ENCODE measurements at places on chromosomes 12 and 14.

GRCh38 chr14:46490238-46490685, 161.3 kb downstream of the RPL10L start:
- no peak for DNase-seq

GRCh38 chr12:16198884-16199283, 78.6 kb downstream of the SLC15A5 start:
- no peak for DNase-seq

GRCh38 chr12:73863546-73863945, 674.1 kb upstream of the ATXN7L3B start:
- DNase-seq = no peak

- DNase-seq = no peak
These were observed 228.5 kb upstream of the KRR1 start for GRCh38 chr12:75739912-75740311.

DNA sequence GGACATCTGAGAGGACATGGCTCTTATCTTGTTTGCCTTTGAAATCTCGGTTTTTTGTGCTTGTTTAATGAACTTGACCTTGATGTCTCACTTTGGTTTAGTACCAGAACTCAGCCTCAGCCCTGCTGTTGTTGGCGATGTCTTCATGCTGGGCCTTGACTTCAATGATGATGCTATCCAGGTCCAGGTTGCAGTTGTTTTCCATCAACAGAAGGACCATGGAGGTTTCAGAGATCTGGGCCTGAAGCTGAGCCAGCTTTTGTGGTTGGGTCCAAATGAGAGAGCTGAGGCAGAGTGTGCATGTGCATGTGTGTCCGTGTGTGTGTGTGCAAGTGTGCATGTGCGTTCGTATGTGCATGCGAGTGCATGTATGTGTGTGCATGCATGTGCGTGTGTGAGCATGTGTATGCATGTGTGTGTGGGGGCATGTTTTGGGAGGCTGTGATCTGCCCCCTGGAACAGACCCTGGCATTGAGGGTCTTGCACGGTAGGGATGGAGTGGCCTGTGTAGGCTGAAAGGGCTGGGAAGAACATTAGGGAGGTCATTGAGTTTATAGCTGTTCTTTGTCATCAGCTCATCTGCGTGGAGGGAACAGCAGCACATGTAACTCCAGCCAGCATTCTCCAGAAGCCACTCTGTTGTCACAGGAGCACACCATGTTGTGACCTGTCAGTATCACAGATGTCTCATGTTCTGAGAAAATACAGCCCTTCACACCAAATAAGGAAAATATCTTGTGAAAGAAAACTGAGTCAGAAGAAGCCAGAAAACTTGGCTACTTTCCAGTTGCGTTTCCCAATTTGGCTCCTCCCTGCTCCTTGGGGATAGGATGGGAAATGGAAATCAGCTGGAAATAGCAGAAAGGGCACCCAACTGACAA, 10.0 kb upstream of the KRT82 start:
- no peak for DNase-seq

DNA sequence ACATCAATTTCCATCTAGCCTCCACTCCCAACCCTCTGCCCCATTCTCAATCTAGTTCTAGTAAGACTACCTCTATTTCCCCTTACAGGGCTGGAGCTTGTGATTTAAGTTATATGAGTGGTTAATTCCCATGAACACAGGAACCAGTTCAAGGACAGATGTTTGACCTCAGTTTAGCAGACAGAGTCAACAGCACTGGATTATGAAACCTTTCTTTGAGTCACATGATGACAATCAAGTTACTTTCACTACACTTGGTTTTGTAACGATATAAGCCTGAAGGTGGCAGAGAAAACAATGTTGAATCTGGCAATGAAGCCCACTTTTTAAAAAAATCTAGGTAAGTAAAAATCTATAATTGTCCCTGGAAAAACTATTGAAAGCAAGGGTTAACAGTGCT, 1646.2 kb upstream of the FLRT2 start:
- no peak for DNase-seq

GRCh38 chr12:9327320-9327719, 119.1 kb upstream of the PZP start:
- DNase-seq = no peak

DNA sequence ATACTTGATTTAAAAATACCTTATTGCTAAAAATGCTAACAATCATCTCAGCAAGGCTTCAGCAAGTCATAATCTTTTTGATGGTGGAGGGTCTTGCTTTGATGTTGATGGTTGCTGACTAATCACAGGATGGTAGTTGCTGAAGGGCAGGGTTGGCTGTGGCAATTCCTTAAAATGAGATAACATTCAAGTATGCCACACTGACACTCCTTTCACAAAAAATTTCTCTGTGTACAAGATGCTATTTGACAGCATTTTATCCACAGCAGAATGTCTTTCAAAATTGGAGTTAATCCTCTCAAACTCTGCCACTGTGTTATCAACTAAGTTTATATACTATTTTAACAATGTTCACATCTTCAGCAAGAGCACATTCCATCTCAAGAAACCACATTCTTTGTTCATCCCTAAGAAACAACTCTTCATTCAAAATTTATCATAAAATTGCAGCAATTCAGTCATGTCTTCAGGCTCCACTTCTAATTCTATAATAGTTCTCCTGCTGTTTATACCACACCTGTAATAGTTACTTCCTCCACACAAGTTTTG, 16.1 kb downstream of the SCAF11 start:
- DNase-seq = no peak

- DNase-seq = no peak
These were observed 28.2 kb downstream of the GTF2A1 start for GRCh38 chr14:81192594-81192993.

DNA sequence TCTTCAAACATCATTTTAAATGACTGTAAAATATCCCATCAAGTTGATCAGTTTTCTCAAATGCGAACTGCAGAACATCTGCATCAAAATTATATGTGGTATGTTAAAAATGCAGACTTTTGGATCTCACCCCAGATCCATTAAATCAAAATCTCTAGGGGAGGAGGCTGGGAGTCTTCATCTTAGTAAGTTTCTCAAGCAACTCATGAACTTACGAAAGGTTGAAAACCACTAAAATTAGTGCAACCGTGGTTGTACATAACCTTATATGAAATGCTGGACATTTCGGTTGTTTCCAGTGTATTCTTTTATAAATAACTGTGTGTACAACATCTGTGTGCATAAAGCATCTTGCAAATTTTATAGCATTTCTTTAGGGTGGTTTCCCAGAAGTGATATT, 39.2 kb downstream of the ZFP36L1 start:
- no peak for DNase-seq

- DNase-seq = no peak
These were observed 121.6 kb upstream of the MED13L start for GRCh38 chr12:116399055-116399454.

DNA sequence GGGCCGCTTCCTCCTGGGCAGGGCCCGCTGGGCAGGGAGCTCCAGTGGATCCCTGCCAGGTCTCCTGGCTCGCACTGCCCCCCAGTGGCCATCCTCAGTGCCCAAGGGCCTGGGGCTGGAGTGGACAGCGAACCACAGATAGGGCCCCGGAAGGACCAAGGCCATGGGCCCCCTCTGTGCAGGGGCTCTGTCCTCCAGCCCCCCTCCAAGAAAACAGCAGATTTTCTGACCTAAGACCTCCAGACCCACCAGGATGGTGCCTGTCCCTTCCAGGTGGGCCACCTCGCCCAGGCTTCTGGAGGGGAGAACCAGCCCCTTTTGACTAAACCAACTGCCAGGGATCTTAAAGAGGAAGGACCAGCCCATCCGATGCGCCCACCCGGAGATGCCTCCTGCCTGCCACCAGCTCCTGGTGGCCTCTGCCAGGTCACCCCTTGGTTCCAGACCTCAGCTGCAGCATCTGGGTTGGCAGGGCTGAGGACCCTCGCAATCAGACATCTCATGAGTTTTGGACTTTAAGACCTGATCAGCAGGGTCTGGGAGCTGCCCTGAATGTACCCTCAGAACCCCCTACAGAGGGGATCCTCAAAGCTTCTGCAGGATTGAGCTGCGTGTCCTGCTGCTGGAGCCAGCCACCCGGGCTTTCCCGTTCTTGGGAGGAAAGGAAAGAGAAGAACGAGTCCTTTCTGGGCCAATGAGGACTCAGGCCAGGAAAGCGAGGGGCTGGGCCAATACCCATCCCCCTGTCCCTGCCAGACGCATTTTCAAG, 325.8 kb upstream of the DIO3 start:
- DNase-seq = no peak

GRCh38 chr12:31019561-31019960, 54.1 kb upstream of the DDX11 start:
- no peak for DNase-seq

DNA sequence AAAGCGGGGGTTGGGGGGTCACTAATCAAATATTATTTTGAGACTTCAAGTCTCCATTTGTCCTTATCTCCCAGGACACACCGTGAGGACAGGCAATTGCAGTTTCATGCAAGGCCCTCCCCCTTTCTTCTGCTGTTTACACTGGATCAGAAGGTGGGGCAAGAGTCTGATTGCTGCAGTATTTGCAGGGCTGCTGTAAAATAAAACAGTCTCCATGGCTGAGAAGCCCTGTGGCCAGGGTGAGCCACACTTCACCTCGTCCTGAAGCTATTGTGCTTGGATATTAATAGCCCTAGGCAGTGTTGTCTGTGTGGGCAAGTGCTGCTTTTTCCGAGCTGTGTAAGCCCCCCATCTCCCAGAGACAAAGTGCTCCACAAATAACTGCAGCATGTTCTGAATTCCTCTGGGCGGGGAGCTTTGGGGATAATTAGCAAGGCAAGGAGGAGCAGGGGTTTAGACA, 187.4 kb upstream of the NTF3 start:
- DNase-seq = no peak

GRCh38 chr12:131754184-131754583, 43.3 kb downstream of the SFSWAP start:
- no peak for DNase-seq

GRCh38 chr12:81797100-81797499, 38.0 kb upstream of the PPFIA2 start:
- DNase-seq = no peak

- DNase-seq = no peak
These were observed 81.6 kb downstream of the MYRFL start for GRCh38 chr12:69906411-69907216.

GRCh38 chr12:108379823-108380222, 40.7 kb upstream of the CMKLR1 start:
- DNase-seq = no peak

GRCh38 chr12:31524791-31525495, 66.0 kb downstream of the DENND5B start:
- DNase-seq = no peak

- DNase-seq = no peak
These were observed 31.6 kb upstream of the BEGAIN start for GRCh38 chr14:100618763-100619320.

GRCh38 chr12:31444736-31445135, 118.8 kb upstream of the SINHCAF start:
- no peak for DNase-seq

DNA sequence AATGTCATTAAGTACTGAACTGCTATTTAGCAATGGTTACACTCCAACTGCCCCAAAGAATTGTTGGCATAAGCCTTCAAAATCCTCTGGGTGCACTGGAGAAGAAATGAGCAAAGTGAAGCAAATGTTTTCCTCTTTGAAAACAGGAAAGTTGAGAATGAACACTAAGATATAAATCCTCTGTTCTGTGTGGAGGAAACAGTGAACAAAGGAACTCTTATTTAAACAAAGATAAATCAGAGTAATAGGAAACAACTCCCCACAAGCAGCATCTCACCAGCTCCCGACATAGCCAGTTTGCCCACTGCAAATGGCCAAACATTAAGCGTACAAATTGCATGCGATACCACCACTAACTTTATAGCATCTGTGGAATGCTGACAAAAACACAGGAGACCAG, 54.0 kb downstream of the BCAT1 start:
- no peak for DNase-seq

DNA sequence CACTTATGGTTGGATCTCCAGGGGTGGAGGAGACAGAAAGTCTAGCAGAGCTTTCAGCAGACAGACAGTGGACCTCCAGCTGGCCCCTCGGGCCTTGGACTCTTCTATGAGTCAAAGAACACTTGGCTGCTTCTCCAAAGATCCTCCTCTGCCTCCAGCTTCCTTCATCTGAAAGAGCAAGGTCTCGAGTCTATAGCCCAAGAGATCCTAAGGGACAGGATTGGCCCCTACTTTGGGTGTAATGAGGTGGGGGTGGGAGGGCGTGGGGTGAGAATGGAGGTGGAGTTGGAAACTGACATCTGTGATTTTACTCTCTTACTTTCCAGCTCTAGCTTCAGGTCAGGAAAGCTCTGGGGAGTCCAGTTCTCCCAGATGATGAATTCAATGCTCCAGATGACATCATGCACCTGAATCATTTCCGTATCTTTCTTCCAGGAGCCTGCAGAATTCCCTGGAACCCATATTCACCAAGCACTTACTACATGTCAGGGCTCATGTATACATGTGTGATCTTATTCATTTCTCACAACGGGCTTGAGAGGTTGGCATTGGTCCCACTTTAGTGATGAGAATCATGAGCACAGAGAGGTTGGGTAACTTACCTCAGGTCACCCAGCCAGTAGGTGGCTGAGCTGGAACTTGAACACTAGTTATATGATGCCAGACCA, 10.2 kb upstream of the PGF start:
- DNase-seq = no peak
